ENCODE measurements at places on chromosomes 1 and 21. TPM values are rescaled to one million over a fixed set of nuclear protein-coding genes. Genes with fewer than 3 reads are reported as not detected.
A peak's percentile ranks its signal among the peaks of the same experiment; 100 is the strongest.

ETS2 gene
- total RNA-seq, result 94.5 TPM

UBE2U gene
- not detected for total RNA-seq

CYP4A11 gene
- total RNA-seq, result not detected

ADAMTS4 gene
- total RNA-seq, result 8.9 TPM

STUM gene
- 1.2 TPM for total RNA-seq

NUP210L gene
- total RNA-seq, result 0.32 TPM

LAMC1 gene
- total RNA-seq, result 94.4 TPM

NPHP4 gene
- 2.8 TPM for total RNA-seq

TRIM58 gene
- 0.14 TPM for total RNA-seq

PIK3R3 gene
- total RNA-seq, result 23.9 TPM

POGK gene
- total RNA-seq, result 9.1 TPM

KRTAP12-2 gene
- not detected for total RNA-seq

CFAP57 gene
- total RNA-seq, result 0.08 TPM

APCS gene
- not detected for total RNA-seq

GBP7 gene
- not detected for total RNA-seq

SPRR5 gene
- not detected for total RNA-seq

RYR2 gene
- 0.25 TPM for total RNA-seq

CNR2 gene
- not detected for total RNA-seq

- no peak for DNase-seq
Measured at GRCh38 chr1:20234788-20235535, 48.6 kb upstream of the PLA2G2C start.

GRCh38 chr1:9181176-9181906, 52.4 kb upstream of the GPR157 start:
- peak; percentile 86 for DNase-seq

DNA sequence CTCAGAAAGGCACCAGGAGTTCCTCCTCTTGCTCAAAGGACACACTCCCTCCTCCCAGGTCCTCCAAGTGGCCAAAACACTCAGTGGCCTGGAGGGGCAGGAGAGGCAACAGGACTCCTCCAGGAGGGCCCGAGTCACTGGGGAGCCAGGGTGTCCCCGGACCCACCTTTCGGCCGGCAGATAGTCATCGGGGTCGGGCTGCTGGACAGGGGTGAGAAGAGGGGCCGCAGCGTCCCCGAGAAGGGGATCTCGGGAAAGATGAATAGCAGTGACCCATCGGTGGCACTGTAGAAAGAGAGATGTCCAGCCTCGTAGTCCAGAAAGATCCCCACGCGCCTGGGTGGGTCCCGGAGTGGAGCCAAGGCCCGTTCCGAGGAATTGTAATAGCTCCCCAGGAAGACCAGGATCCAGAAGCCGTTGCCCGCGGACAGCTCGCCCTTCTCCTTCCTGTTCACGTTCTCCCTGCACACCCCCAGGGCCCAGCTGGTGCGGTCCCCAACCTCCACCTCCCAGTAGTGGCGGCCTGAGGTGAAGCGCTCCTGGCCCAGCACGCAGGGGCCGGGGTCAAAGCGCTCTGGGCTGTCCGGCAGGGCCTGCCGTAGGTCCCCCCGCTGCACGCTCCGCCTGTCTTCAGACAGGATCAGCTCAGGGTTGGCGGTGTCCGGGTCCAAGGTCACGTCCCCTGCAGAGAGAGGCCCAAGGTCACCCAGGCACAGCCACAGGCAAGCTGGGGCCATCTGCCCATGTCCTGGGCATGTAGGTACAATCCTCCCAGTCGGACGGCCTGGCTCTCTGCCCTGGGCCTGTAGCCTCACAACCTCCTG, 11.9 kb downstream of the TRIM11 start:
- DNase-seq, result peak; percentile 55

GRCh38 chr21:42847051-42847707, 32.2 kb downstream of the WDR4 start:
- no peak for DNase-seq

- no peak for DNase-seq
Measured at GRCh38 chr1:13694886-13695684, 4.9 kb upstream of the PRDM2 start.

- no peak for DNase-seq
Measured at GRCh38 chr21:34819357-34819999, 150.7 kb downstream of the CLIC6 start.

GRCh38 chr1:203271018-203271743, 34.1 kb upstream of the BTG2 start:
- DNase-seq, result no peak

DNA sequence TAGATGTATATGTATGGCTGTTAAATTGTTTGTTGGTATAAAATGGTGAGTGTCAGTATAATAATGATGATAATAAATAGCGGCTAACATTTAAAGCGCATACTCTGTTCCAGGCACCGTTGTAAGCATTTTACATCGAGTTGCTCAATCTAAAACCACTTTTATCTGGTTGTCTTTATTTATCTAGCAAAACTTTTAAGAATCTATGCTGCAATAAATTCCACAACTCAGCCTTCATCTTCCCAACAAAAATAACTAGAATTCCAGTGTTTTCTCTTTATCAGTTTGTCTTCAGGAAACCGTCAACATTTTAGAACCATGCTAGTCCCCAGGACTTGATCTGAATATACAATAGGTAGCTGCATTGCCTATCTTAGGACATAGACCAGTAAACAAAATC, 19.3 kb upstream of the SLC16A1 start:
- no peak for DNase-seq

DNA sequence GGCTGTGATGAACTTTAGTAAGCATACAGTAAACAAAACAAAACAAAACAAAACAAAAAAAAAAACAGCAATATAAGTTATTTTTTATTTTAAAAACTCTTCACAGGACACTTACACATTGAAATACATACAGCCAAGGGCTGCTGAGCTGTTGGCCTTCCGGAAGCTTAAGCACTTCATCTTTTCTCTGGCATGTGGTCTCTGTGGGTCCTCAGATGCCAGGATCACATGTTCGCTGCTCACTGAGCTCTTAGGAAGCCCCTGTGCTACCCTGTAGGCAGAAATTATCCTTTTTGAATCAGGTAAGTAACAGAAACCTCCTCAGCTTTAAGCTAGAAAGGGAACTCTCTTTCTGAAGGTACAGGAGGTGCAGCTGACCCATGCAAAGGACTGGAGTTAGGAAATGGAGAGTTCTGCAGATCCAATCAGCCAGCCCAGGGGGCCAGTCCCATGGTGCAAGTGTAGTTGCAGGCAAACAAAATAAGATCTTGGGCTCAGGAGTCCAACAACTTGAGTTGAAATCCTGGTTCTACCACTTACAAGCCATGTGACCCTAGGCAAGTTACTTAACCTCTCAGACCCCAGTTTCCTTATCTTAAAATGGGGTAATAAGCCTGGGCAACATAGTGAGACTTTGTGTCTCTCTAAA, 22.4 kb upstream of the MED18 start:
- no peak for DNase-seq

- DNase-seq, result no peak
Measured at GRCh38 chr1:229012823-229013222, 258.1 kb upstream of the RAB4A start.

GRCh38 chr1:19398309-19398760, 86.2 kb downstream of the SLC66A1 start:
- DNase-seq, result no peak

DNA sequence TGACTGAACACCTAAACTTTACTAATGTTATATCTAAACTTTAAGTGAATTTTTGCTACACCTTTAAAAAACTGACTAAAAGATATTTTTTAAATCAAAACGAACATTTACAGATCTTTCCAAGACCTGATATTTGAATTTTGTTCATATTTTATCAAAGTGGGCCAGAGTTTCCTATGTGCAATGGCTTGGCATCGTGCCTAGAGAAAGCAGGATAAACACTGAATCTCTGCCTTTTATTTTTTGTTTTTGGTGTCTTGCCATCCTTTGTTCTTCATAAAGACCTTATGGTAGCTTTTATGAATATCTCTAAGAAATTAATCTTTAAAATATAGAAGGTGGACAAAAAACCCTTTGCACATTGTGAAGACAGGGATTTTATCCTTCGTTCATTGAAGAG, 25.8 kb upstream of the VPS26C start:
- no peak for DNase-seq

- peak; percentile 88 for DNase-seq
Measured at GRCh38 chr1:153985941-153986761, at the start of gene RAB13. TSS of gene RAB13 (minus strand) at chr1:153986339. CDS start at chr1:153986236, 103 bp downstream.

- no peak for DNase-seq
Measured at GRCh38 chr1:1194723-1195122, 11.7 kb downstream of the TNFRSF18 start.

DNA sequence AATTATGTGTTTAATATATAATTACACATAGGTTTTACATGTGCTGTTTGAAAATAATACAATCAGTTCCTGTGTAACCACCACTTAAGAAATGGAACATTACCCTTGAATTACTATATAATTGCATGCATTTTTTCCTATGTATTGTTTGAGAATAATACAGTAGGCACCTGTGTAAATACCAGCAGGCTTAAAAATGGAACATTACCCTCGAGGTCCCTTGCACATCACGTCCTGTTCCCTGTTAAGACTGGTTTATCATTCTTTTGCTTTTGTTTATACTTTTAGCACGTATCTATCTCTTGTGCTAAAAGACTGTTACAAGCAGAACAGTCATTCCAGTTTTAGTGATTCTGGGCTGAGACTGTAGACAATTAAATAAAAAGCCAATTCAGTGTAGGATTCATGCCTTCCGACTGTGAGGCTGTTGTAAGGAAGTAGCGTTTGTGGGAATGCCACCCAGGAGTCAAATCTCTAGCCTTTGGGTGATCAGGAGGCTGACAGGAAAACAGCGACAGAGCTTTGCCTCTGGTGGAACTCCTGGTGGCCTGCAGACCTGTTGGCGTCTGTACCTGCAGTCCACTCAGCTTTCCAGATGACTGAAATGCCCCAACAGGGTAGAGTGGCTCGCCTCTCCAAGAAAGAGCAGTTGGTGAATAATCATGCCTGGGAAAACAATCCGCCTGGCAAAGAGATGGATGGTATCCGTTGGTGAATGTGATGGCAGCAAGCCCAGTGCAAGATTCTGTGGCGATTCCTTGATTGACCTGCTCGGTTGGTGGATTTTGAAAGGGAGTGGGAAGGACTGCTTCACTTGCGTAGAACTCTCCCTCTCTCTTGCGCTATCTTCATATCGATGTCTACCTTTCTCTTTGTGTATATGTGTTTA, 58.0 kb downstream of the DISC1 start:
- no peak for DNase-seq

DNA sequence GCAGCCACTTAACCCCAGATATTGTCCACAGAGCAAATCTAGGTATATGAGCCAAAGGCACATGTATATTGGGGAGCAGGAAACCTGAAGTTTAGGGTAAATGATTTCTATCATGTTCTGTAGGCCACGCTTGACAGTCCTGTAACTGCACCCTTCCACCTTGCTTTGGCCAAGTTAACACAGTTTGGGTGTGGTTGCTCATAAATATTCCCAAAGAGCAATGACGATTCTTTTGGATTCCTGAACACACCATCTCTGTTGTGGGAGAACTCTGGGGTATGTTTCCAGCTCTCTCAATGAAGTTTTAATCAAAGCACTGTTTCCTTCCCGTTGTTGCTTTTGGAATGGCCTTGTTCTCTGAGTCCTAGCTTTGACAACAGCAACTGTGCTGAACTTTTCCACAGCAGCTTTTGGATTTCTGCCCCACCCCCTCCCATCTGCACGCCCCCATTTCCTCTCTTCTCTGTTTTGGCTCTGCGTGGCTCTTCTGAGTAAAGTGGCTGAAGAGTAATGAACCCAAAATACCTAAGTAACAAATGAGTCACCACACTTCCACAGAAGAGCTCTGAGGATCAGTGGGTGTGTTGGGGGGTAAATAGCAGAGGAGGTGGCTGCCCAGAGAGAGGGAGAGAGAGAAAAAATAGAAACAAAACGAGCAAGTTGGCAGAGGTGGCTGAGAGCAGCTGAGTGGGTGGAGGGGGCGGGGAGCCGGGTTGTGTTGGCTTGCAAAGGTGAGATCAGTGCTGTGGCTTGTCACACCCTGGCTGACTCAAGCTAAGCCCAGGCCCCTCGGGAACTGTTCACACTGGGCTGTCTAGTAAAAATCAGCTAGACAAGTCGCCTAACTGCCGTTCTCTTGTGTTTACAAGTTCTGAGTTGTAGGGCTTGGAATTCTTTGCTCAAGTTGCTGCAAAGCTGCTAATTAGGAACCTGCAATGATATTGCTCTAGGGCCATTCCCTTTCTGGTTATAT, 26.9 kb upstream of the RAP1A start:
- DNase-seq, result peak; percentile 86

GRCh38 chr1:85343213-85343611, 66.8 kb upstream of the BCL10 start:
- DNase-seq, result no peak

DNA sequence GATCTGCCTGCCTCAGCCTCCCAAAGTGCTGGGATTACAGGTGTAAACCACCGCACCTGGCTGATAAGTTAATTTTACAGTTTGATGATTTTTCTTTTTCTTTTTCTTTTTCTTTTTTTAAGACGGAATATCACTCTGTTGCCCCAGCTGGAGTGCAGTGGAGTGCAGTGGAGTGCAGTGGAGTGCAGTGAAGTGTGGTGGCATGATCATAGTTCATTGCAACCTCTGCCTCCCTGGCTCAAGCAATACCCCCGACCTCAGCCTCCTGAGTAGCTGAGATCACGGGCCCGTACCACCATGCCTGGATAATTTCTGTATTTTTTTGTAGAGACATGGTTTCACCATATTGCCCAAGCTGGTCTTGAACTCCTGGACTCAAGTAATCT, 84.4 kb upstream of the CXADR start:
- DNase-seq, result no peak

DNA sequence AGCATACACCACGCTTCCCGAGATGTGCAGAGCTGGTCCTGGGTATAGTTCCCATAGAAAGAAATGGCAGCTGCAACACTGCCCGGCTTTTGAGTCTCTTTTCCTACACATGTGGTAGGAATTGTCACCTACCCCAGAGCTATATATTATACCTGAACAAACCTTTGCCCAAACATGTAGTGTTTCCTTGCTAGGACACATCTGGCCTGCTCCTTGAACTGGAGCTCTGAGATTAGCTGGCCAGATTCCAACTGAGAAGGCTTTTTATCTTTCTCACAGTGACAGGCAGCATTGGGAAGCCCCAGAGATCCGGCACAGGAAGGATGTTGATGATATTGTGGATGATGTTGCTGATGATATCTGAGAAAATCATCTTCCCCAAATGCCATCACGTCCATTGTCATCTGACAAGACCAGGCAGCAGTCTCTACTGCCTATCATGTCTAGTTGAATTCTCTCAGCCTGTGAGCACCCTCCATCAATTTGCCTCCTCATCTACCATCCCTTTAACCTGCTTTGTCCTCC, 115.0 kb upstream of the SMYD2 start:
- no peak for DNase-seq

- no peak for DNase-seq
Measured at GRCh38 chr1:190679044-190679443, 201.4 kb upstream of the BRINP3 start.

- no peak for DNase-seq
Measured at GRCh38 chr1:24384251-24385090, 29.1 kb downstream of the STPG1 start.

- no peak for DNase-seq
Measured at GRCh38 chr21:34800797-34801518, 132.2 kb downstream of the CLIC6 start.

GRCh38 chr1:30732277-30732996, 9.1 kb upstream of the MATN1 start:
- no peak for DNase-seq

GRCh38 chr1:46317323-46317722, 13.8 kb downstream of the UQCRH start:
- DNase-seq, result no peak

All from psoas muscle (tissue), 8 donors.